GM12878 (cell line): ENCODE measurements at places on chromosomes 3 and 15.
A peak's percentile ranks its signal among the peaks of the same experiment; 100 is the strongest.

DNA sequence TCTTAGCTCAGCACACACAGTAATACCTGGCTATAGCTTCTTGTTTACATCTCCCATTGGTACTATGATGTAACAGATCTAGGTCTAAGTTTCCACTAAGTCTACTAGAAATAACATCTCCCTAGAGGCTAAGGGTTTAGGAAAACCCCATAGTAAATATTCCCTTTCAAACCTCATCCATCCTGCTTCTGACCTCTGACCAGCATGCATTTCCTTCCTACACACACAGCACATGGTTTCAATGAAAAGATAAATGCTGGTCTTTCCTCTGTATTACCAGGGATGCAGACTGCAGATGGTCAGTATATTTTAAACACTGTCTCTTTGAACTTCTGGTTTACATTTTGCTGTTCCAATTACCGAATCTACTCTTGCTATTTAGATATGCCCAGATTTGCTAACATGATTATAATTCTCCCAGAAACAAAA, 96.6 kb downstream of the EFL1 start:
- peak; percentile 12 for DNase-seq

- no peak for DNase-seq
These were observed 68.5 kb downstream of the FMN1 start for GRCh38 chr15:33125894-33126537.

- DNase-seq, result no peak
These were observed 16.7 kb downstream of the BLOC1S6 start for GRCh38 chr15:45603881-45604280.

DNA sequence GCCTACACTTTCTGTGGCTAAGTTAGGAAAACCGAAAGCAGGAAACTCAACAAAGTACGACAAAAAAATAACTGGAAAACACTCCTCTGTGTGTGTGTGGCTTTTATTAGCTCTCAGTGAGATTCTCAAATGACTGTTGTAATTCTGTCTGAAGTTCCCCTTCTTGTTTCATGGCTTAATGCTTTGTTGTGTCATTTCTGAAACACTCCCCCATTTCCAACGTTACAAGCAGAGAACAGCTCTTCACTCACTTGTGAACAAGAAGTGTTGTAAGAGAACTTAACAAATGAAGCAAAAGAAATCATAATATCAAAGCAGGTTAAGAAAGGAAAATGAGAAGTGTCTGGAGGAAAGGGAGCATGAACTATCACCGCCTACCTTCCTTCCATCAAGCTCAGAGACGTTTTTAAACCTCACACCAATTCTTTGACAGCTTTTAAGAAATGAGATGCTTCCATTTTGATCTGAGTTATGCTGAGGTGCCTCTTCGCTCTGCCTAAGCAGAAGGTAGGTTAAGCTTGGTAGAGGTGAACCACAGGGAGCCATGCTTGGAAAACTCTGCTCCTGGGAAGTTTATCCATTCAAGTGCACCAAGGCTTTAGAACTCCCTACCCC, 12.4 kb upstream of the SEC62 start:
- DNase-seq, result peak; percentile 38

- no peak for DNase-seq
These were observed 43.5 kb upstream of the CTNNB1 start for GRCh38 chr3:41155834-41156233.

DNA sequence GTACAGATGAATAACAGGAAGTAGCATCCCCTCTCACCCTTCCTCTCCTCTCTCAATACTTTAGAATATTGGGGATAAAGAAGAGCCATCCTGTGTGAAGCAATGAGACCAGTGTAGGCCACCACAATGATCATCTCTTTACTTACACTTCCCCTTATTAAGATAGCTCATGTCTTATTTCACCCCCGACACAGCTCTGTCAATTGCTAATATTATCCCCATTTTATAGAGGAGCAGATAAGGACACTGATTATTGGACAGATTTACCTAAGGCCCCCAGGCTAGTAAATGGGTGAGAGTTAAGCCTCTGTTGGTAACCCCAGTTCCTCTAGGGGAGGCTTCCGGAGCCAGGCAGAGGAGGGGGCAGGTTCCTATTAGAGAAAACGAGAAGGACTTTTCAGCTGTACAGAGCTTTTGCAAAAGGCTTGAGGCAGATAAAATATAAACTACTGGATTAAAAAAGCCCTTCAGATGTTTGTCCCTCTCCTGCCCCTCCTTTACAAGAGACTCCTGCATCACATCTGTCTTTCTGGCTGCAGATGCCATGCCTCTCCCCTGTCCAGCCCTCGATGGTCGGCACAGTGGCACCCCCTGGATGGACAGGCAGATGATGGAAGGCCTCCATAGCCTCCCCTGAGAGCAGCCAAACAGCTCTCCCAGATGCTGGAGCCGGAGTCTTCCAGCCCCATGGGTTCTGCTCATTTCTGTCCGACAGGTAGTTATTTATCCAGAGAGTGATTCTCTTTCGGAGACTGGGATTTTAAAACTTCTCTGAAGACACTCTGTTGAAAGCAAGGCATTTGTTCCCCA, 49.4 kb upstream of the LCTL start:
- DNase-seq, result no peak

DNA sequence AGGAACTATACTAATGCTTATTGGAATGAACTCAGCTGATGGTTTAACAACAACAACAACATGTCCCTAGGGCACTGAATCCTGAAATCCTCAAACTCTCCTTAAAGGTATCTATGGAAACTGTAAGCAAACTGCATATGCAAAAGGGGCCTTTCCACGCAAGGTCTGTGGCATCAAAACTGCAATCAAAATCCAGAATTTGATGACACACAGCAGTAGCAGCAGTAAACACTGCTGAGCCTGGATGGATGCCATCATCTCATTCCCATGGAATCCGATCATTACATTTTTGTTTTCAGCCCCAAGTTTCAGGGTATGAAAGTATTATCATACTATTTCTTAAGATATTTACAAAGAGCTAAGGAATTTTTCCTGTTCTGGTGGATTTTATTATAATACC, 399.7 kb downstream of the VPS13C start:
- no peak for DNase-seq

DNA sequence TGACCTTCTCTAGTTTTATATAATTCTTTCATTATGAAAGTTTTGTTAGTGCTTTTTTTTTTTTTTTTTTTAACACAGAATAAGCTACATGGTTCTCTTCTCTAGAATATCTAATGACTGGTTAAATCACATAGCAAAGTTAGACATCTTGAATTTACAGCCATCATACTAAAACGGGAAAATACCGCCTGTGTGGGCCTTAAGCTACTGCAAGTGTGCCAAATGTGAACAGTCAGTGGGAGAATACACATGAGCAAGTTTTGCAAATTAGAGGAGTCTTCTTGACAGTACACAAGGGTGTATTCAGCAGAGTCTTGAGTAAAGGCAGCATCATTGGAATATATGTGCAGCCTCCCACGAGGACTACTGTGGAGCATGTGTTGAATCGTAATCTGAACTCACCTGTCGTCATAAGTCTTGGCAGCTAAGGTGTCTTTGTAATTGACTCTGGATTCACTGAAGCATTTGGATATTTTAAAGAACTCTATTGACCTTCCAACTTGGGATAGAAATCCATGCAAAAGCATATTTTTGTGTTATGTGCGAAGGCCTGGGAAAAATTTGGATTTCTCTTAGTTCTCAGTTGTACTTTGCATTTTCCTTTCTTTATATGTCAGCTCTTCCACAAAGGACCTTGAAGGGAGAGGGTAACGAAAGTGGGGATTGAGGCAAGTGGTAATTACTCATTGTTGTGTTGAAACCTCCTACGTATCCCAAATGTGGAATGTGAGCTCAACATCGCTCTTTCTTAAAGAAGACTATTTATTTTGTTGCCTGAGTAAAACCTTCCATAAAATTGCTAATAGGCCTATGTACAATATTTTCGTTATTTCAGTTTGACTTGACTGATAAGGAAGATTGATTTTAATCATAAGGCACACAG, 117.4 kb downstream of the ATG7 start:
- no peak for DNase-seq

DNA sequence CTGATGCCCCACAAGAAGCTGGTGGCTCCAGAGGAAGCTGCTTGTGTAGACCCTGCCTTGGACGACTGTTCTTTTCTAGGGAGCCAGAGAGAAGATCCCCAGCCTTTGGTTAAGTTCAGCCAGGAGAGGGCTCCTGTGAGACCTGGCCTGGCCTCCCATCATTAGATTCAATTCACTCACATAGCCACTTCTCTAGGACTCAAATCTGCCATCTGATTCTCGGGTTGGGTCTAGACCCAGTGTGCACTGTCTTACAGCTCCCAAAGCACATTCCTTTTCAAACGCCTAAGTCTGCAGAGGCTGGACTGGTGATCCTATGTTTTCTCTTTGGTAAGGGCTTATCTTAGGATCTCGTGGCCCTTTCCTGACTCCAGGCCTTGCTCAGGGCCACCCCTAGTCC, 81.7 kb upstream of the NPHP3 start:
- DNase-seq, result no peak

GRCh38 chr3:119380697-119381096, 82.7 kb downstream of the TMEM39A start:
- DNase-seq, result no peak

GRCh38 chr3:78978037-78978436, 789.8 kb downstream of the ROBO1 start:
- no peak for DNase-seq

DNA sequence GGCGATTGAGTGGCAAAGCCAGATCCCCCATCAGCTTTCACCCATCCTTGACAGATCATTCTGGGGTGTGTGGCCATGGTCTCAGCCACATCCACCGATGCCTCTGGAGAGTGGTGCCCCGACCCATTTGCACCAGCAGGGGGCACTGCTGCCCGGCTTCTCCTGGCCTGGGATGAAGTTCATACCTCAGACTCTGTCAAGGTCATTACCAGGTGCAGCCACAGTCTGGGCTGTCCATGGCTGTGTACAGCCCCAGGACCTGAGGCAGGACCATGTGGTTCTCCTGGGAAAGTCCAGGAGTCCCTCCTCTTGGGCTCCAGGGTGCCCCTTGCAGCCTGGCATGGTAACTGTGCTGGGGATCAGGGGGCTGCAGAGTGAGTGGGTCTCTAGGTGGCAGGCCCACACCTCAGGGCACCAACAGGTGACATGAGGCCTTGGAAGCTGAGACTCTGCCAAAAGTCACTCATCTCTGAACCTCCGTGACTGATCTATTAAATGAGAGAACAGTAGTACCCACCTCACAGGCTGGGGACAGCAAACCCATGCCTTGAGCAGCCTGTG, 67.2 kb downstream of the CACNA2D2 start:
- DNase-seq, result no peak

- DNase-seq, result no peak
These were observed 31.4 kb downstream of the EIF3J start for GRCh38 chr15:44568338-44568737.

- DNase-seq, result no peak
These were observed 23.1 kb downstream of the PLXNB1 start for GRCh38 chr3:48406443-48407431.

DNA sequence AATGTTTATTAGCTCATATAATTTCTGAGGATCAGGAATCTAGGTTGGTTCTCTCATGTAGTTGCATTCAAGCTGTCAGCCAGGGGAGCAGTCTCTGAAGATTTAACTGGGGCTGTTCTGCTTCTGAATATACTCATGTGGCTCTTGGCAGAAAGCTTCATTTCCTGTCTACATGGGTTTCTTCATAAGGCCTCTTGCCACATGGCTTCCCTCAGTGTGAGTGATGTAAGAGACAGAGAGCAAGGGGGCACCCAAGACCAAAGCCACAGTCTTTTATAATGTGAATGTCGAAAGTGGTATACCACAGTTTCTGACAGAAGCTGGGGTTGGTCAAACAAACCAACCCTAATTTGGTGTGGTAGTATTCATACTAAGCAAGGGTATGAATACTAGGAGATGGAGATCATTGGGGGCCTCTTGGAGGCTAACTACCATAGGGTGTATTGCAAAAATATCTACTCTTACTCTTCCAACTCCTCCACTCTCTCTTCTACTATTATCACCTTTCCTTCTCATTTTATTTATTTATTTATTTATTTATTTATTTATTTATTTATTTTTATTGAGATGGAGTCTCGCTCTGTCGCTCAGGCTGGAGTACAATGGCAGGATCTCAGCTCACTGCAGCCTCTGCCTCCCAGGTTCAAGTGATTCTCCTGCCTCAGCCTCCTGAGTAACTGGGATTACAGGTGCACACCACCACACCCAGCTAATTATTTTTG, 123.8 kb downstream of the B3GALNT1 start:
- peak; percentile 31 for DNase-seq

DNA sequence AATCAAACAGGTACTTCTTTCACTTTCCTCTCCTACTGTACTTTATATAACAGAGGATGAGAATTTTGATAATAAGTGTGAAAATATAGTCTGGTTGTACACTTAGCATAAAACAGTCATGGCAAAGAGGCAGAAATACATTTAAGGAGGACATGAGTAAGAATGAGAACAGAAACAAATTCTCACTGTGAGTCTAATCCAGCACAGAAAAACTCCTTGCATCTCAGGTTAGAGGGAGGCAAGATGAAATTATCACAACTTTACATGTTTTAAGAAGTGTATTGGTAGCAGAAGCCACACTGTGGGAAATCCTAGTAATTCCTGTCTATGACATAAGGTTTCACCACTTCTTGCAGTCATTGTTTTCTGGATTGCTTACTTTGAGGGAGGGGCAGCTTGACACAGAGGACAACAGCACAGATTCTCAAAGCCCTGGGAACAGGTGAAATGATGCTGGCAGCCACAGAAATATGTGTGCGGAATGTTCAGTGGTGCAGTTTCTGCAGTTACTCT, 733.6 kb upstream of the GBE1 start:
- no peak for DNase-seq

DNA sequence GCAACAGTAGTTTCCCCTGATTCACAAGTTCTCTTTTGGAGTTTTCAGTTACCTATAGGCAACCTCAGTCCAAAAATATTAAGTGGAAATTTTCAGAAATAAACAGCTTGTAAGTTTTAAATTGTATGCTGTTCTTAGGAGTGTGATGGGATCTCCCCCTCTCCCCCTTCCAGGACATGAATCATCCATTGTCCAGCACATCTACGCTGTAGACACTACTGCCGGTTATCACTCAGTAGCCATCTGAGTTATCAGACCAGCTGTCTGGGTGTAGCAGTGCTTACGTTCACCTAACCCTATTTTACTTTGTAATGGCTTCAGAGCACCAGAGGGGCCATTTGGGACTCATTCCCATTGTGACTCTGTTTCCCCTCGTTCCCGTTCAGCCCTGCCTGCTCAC, 96.7 kb upstream of the PLXNA1 start:
- DNase-seq, result no peak

GRCh38 chr3:70096376-70097066, 97.0 kb downstream of the SAMMSON start:
- DNase-seq, result peak; percentile 58

GRCh38 chr3:66101901-66102300, 63.2 kb upstream of the MAGI1 start:
- no peak for DNase-seq

- peak; percentile 8 for DNase-seq
These were observed 57.8 kb upstream of the RYK start for GRCh38 chr3:134308350-134308891.

- DNase-seq, result no peak
These were observed 63.9 kb downstream of the PGPEP1L start for GRCh38 chr15:98943601-98944151.

- DNase-seq, result no peak
These were observed 160.1 kb upstream of the BHLHE40 start for GRCh38 chr3:4818986-4819693.

GRCh38 chr3:136932978-136933772, 24.6 kb upstream of the IL20RB start:
- DNase-seq, result no peak

GRCh38 chr3:51940648-51941462, 849 bp downstream of the RRP9 start:
- DNase-seq, result no peak

- DNase-seq, result no peak
These were observed 69.5 kb upstream of the XCR1 start for GRCh38 chr3:46096781-46097180.
